ENCODE measurements at places on chromosomes 12 and 14.

DNA sequence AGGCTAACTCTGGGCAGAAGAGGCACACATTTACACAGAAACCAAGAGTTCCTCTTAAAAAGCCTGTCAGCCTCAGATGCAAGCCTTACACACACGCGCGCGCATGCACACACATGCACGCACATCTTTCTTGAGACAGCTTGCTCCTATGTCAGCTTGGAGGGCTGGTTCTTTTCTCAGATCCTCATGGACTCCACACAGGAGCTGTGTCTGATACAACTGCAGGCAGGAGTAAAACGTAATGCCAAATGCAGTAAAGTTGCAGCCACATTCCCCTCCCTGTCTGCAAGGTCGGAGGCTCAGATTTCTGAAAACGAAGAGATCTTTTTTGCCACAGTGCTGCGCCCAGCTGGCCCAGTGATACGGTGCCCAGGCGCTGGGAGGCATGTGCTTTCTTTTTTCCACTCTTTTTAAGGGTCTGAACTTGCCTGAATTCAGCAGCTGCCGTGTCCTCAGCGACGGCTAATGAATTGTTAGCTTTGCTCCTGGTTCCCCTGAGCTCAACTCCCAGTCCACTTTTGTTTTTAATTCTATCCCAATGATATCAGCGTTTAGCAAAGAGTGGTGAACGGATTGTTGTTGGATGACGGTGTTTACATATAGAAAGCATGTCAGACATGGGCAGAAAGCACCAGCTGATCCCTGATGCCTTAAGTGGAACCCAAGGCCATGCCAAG is 72.9 kb upstream of the FOXN3 start:
- no peak for DNase-seq

DNA sequence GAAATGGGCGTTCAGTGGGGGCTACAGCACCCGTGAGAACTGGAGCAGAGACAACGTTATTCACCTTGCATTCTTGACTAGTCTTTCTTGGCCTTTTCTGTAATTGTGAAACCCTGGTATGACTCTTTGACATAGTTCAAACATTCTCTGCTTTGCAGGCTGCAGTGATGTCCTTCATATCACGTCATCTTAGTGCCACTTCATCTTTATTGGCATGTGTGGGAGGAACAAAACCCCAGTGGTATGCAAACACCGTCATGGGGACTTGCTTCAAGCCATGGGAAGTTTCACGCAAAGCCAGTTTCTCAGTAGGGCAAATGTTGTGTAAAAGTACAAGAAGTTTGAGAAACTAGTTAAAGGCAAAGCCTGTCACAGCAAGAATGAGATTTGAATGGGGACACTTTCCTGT is 20.2 kb upstream of the DUSP16 start:
- DNase-seq: no peak

- DNase-seq: no peak
Observed at GRCh38 chr14:102485693-102486512, 23.7 kb downstream of the ANKRD9 start.

GRCh38 chr12:15163030-15163976 is 57.9 kb downstream of the RERG start:
- DNase-seq: no peak

GRCh38 chr12:64992641-64993040 is 128.5 kb downstream of the WIF1 start:
- no peak for DNase-seq

DNA sequence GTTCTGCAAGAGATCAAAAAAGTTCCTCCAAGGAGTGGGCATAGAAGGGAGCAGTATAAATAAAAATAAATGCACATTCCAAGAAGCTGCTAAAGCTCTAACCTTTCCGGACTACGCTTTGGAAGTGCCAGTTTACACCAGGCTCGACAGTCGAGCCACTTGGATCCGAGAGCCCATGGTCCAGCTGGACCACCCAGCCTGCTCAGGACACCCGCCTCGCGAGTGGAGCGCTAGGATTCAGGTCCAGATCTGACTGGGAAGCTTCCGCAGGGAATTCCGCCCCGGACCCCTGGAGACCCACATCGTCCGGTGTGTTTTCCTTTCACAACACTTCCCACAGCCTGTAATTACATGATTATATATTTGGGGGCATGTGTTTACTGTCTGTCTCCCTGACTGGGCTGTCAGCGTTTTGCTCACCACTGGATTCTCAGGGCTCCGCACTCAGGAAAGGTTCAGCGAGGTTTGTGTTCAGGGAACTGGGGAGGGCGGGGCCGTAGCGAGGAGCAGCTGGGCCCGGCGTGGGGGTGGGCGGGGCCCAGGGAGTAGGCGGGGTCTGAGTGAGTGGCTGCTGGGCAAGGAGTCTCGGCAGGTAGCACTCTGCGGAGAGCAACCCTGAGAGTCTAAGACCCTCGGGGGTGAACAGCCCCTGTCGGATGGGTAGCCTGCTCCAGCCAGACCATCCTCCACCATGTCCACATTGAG is 52.3 kb upstream of the TMEM263 start:
- peak; percentile 58 for DNase-seq

- no peak for DNase-seq
Observed at GRCh38 chr12:62861586-62861985, 73.4 kb downstream of the PPM1H start.

DNA sequence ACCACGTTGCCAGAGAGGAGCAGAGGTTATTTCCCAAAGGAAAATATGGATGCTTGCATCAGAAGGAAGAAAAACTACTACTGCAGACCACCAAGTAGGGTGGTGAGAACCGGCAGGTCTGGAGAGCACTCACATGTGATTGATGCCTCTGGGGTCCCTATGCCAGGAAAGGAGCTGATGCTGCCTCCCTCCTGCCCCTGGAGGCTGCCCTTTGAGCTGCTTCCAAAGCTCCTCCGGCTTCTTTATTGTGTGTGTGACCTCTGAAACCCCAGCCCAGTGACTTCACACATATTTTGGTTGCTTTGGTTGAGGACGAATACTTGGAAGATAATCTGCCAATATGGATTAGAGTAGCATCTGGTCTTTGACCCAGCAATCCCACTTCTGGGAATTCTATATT is 133.4 kb downstream of the AACS start:
- DNase-seq: no peak

DNA sequence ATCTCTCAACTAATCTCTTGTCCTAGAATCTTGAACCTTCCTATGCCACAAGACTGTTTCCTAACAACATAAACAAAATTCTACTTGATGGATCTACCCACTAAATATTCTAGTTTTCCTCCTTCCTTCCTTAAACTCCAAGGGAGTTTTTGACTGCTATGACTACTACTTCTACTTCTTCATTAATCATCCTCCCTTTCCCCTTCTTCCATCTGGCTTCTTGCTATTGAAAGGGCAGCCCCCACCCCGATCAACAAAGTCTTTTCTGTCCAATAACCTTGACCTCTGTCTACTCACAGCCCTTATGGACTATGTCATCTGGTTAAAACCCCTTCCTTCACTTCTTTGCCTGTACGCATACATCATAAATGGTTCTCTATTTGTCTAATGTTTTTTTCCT is 5.6 kb downstream of the LTA4H start:
- DNase-seq: no peak

GRCh38 chr12:67472539-67472938 is 176.0 kb upstream of the DYRK2 start:
- no peak for DNase-seq

GRCh38 chr12:60262378-60262777 is 666.5 kb downstream of the SLC16A7 start:
- DNase-seq: no peak

DNA sequence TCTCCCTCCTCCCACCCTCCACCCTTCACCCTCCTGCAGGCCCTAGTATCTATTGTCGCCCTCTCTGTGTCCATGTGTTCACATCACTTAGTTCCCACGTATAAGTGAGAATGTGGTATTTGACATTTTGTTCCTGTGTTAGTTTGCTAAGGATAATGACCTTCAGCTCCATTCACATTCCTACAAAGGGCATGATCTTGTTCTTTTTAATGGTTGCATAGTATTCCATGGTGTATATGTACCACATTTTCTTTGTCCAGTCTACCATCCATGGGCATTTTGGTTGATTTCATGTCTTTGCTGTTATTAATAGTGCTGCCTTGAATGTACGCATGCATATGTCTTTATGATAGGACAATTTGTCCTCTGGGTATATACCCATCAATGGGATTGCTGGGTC is 29.6 kb downstream of the C12orf71 start:
- DNase-seq: no peak

DNA sequence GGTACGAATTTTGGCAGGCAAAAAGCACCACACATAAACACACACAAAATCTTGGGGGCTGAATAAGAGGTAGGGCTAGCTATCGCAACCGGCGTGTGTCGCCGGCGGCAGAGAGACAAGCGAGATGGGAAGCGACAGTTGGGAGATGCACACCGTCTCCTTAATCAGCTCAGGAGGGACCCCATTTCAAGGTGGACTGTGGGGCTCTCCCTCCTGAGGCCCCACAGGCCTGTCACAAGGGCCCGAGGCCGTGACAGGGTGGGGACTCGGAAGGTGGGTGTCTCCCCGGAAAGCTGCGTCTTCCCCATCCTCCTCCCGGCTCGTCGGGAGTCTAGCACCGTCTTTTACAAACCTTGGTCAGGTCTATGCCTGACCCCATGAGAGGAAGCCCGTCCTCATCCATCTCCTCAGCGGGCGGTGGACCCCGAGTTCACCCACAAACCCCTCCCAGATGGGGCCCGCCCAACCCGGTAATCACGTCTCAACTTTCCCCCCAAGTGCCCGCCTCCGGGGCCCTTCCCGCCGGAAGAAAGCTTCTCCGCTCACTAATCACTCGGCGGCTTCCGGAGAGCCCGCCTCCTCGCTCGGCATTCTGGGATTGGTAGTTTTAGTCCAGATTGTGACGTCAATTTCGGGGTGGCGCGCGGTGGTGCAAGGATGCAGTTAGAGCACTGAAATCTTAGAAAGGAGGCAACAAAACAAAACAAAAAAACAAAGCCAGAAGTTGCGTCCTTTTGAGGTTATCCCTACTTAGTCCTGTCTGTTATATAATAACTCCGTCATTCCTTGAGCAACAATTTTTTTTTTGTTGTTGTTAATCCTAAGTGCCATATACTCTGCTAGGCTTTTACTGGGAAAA is at the start of gene WASHC3:
WASHC3 (minus strand) TSS at position 432 of the 859 bp plus-strand sequence; CDS start at position 403, 29 bp downstream.
- peak; percentile 80 for DNase-seq

DNA sequence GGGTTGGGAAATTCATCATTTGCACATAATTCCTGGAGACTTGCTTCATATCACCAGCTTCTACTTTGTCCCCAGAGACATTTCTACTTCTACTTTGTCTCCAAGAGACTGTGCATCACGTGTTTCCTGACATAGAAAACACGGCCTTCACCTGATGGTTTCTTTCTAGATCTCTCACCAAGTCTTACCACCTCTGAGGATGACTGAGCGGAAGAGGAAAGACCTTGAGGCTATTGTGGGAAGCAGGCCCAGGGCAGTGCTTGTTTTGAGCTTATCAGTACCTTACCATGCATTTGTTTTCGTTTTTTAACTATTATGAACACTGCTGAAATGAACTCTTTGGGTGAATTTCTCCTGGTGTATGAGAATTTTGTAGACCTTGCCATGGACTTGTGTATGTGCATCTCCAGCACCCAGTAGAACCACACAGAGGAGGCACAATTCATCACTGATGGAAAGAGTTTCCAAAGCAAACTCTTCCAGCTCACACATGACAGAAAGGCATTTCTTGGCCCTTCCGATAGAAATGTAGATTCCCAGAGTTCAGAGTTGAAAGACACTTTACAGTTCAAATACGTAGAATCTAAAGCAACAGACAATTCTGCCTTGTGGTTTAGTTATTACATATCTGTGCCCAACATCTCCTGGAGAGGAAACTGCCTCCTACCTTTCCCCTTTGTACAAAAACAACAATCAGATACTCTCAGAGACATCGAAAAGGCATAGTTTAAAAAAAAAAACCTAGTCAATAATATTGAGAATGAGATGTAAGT is 434.7 kb downstream of the FUT8 start:
- no peak for DNase-seq

GRCh38 chr12:123085066-123085465 is 65.8 kb downstream of the PITPNM2 start:
- DNase-seq: no peak

- no peak for DNase-seq
Observed at GRCh38 chr12:85823436-85824180, 12.6 kb downstream of the RASSF9 start.

DNA sequence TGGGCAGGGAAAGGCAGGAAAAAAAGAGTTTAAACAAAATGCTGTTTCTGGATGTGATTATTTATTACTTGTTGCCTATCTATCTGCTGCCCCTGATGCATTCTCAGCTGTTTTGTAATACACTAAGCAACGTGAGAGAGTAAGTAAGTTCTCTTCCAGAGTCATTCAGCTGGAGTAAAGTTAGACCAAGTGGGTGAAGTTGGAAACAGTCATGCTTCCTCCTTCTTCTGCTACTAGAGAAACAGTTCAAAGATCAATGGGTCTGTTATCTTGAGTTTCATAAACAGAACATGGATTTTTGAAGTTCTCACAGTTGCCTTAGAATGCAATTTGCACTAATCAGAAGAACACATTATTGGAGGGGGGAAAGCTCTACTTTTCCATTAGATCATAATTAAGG is 279.3 kb downstream of the EGLN3 start:
- DNase-seq: no peak

DNA sequence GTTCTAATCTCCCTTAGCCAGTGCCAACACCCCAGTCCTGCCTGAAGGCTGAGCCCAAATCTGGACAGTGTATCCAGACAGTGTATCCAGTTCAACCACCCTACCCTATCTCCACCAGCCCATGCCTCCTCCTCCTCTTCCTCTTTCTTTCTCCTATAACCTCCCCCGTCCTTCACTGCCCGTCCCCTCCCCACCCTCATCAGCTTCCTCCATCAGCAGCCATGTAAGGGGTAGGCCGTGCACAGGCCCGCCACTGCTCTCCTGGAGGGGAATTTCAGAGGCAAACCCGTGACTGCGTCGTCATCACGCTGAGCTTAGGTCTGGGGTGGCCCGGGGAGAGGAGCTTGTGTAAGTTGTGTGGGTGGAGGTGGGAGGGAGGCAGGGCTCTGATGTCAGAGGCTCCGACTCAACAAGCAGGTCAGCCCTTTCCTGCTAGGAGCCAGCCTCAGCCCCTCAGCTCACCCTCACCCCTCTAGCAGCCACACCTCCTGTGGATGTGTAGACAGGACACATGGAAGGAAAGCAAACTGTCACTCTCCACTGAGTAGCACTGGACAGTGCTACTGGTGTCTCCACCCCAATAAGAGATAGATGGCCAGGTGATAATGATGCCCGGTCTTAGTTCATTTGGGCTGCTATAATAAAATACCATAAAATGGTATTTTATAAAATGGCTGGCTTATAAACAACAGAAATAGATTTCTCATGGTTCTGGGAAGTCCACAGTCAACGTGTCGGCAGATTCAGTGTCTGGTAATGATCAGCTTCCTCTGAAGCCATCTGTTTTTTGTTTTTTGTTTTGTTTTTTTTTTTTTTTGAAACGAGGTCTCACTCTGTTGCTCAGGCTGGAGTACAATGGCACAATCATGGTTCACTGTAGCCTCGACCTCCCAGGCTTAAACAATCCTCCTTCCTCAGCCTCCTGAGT is 50.5 kb downstream of the IRF2BPL start:
- peak; percentile 75 for DNase-seq

- no peak for DNase-seq
Observed at GRCh38 chr12:1518591-1519516, 75.5 kb downstream of the FBXL14 start.

GRCh38 chr12:100427078-100427477 is 46.6 kb upstream of the NR1H4 start:
- no peak for DNase-seq

GRCh38 chr14:51317373-51317772 is 77.3 kb downstream of the TMX1 start:
- no peak for DNase-seq
